Activated effector memory CD4-positive, alpha-beta T cell treated with Interleukin-2 at 50 U/mL for 16 hours (primary cell): ENCODE measurements at places on chromosomes 12 and 14.
A peak's percentile ranks its signal among the peaks of the same experiment; 100 is the strongest.

- peak; percentile 60 for DNase-seq
These were observed 66.8 kb upstream of the GPR68 start for GRCh38 chr14:91311284-91311662.

DNA sequence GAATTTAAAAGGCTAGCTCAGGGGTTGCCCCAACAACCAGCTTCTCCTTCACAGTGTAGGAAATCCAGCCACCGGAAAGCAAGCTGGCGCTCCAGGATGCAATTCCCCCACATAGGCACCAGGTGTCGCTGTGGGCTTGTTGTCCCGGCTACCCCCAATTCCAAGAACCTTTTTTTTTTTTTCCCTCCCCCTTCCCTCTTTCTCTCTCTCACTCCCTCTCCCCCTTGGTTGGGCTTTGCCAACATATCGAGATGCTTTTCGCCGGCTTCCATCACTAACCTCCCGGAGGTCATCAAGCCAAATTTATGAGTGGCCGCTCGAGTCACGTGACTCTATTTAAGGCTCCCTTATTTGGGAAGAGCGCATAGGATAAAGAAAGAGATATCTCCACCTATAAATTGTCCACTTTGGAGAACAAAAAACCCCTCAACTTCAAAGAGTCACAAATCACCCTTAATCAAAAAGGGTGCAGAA, at the start of gene HOXC5:
Gene HOXC5, plus strand, starts transcription at position 424 of the 474 bp plus-strand sequence. CDS start 73 bp downstream, outside the sequence.
- peak; percentile 21 for DNase-seq

DNA sequence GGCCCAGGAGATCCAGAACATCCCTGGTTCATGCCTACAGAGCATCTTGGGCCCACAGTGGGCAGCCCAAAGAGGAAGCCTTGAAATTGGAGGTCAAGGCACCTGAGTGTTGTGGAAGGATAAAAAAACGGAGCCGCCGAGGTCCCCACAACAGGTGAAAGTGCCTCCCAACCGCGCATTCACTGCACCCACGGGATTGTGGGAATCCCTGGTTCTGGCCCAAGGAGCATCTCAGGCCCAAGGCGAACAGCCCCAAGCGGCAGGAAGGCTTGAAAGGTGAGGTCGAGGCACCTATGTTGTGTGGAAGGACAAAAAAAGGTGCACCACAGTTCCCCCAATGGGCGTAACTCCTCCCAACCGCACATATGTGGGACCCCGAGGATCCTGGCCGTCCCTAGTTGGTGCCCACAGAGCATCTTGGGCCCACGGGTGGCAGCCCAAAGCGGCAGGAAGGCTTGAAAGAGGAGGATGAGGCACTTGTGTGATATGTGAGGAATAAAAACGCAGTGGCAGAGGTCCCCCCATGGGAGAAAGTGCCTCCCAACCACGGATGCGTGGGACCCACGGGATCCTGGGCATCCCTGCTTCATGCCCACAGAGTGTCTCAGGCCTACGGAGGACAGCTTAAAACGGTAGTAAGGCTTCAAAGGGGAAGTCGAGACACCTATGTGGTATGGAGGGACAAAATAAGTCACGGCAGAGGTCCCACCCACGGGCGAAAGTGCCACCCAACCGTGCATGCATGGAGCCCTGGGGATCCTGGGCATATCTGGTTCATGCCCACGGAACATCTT, 583.9 kb downstream of the ALG10 start:
- no peak for DNase-seq

GRCh38 chr14:77607741-77608302, 8.6 kb downstream of the SPTLC2 start:
- no peak for DNase-seq

DNA sequence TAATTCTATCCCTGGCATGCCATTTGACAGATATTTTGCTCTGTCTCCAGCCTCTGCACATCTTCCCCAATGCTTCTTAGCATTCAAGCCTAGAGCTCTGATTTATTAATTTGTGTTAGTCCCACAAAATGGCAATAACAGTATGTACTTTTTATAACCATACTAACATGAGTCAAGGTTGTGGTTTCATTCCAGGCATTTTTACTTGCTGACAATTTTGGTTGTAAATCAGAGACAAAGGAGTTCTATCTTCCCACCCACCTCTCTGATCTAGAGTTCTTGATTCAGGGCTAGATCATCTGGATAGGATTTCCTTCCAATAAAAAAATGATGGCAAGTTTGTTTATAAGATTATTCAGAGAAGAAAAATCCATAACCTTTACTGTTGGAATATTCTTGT, 18.5 kb upstream of the CISTR start:
- DNase-seq = no peak

GRCh38 chr14:70009961-70010360, 130.7 kb downstream of the SMOC1 start:
- no peak for DNase-seq

- no peak for DNase-seq
These were observed 332 bp upstream of the TBC1D30 start for GRCh38 chr12:64824130-64824499.

GRCh38 chr14:45531022-45531421, 278.0 kb upstream of the MIS18BP1 start:
- DNase-seq = no peak

- no peak for DNase-seq
These were observed 9.9 kb upstream of the SLC38A2 start for GRCh38 chr12:46382408-46382963.

DNA sequence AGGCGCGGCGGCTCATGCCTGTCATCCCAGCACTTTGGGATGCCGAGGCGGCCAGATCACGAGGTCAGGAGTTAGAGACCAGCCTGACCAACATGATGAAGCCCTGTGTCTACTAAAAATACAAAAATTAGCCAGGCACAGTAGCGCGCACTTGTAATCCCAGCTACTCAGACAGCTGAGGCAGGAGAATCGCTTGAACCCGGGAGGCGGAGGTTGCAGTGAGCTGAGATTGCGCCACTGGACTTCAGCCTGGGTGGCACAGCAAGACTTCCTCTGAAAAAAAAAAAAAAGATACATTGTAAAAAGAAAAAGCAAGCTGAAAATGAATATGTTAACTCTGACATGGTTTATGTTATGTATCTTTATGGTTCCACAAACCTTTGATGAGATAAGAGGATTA, 33.6 kb downstream of the RPGRIP1 start:
- DNase-seq = no peak

DNA sequence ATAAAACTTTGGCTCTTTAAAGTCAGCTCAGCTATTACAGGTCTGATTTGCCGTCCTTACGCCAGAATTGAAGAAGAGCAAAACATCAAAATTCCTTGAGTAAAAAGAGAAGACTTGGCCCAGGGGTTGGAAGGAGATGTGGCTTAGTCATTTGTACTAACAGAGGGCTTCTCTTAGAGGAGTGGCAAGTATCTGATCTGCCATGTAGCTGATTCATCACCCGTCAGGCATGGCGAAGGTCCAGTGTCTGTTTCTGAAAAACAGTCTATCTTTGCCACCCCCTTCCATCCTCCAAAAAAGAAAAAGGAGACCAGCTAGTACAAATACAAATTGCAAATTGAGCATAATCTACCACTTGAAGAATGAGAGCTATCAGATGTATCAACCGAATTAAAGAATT, 91.9 kb downstream of the RAD52 start:
- DNase-seq = no peak

GRCh38 chr14:99264691-99265450, 7.1 kb downstream of the BCL11B start:
- DNase-seq = no peak

DNA sequence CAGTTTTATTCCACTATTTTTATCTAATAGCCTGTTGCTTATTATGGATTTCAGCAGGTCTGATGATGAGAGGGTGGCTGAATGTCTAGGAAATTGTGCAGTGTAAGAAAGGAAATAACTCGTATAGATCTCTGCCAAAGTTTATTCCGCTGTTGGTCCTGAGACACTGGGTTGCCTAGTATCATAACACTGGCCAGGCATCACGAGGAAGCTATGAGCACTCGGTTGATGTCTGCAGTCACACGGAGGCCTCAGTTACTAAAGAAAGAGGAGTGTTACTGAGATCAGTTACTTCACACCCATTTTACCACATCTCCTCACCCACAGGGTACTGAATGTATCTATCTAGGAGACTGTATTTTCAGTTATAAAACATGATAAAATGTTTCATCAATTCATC, 21.9 kb downstream of the BHLHE41 start:
- no peak for DNase-seq

- no peak for DNase-seq
These were observed 29.2 kb upstream of the WSCD2 start for GRCh38 chr12:108099778-108100489.

GRCh38 chr12:118544569-118544968, 168.2 kb downstream of the SUDS3 start:
- no peak for DNase-seq

DNA sequence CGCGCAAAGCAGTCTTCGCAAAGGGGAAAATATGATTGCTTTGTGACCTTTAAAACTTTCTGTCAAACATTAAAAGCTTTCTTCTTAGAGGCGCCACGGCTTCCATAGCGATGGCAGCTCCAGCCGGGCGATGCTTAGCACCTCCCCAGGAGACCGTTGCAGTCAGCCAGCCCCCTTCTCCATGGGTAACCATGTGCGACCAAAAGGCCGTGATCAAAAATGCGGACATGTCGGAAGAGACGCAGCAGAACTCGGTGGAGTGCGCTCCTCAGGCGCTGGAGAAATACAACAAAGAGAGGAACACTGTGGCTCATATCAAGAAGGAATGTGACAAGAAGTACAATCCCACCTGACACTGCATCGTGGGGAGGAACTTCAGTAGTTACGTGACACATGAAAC, 12.7 kb upstream of the STON2 start:
- no peak for DNase-seq

DNA sequence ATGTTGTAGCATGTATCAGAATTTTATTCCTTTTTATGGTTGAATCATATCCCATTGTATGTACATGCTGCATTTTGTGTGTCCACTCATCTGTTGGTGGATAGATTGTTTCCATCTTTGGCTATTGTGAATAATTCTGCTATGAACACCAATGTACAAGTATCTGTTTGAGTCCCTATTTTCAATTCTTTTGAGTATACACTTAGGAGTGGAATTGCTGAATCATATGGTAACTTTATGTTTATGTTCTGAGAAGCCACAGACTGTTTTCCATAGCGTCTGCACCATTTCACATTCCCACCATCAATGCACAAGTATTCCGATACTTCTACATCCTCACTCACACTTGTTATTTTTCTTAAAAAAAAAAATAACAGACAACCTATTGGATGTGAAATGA, 91.5 kb downstream of the ARF6 start:
- DNase-seq = no peak

GRCh38 chr14:36279306-36280190, 40.9 kb downstream of the MBIP start:
- DNase-seq = no peak

- DNase-seq = no peak
These were observed 49.2 kb upstream of the DICER1 start for GRCh38 chr14:95206534-95206933.

- DNase-seq = no peak
These were observed 115.0 kb upstream of the SRRM4 start for GRCh38 chr12:118866346-118866745.

- no peak for DNase-seq
These were observed 1.1 kb downstream of the INHBE start for GRCh38 chr12:57456145-57456700.

DNA sequence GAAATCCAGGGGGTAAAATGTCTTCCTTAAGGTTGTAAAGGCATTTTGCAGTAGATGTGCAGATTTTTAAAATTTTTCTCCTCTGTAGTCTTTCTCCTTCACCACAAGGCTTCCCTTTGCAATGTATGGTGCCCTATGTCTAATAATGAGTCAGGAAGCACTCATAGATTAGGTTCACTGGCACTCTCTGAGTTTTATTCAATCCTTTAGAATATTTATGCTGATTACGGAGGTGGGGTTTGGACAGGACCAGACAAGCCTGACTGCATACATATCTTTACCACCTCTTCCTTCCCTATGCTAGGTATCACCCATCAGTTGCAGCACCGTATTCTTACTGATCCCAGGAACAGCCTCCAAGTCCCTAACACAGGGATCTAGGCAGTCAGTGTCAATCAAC, 99.5 kb downstream of the NEDD1 start:
- no peak for DNase-seq

GRCh38 chr12:9708853-9709252, 24.0 kb downstream of the CLECL1 start:
- no peak for DNase-seq

- DNase-seq = no peak
These were observed 43.6 kb downstream of the RAD51B start for GRCh38 chr14:67863223-67863622.

- DNase-seq = no peak
These were observed 193.9 kb upstream of the PLXNC1 start for GRCh38 chr12:93954166-93955112.
